GM23248 (cell line): ENCODE measurements at places on chromosomes 12 and 14. TPM values are rescaled to one million over a fixed set of nuclear protein-coding genes. Genes with fewer than 3 reads are reported as not detected.

DNA sequence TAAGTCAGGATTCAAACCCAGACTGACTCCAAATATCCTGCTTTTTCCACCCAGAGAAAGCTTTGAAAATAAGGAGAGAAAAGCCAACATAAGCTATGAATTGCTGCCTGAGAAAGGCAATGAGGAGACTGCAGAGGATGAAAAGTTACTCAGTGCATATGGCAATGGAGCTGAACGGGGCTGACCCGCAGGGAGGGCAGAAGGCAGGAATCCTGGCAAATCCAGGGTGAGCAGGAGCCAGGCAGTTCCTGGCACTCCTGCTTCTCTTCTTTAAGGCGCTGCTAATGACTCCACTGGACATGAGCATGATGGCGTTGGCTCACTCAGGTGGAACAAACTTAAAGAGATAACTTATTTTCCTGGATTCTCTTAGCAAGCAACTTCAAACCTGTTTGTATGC, 95.2 kb upstream of the TMCC3 start:
- no peak for DNase-seq

GRCh38 chr12:124545508-124546418, 21.6 kb downstream of the NCOR2 start:
- DNase-seq, result peak; percentile 51

Gene CD163
- not detected in 2 replicates for total RNA-seq

DNA sequence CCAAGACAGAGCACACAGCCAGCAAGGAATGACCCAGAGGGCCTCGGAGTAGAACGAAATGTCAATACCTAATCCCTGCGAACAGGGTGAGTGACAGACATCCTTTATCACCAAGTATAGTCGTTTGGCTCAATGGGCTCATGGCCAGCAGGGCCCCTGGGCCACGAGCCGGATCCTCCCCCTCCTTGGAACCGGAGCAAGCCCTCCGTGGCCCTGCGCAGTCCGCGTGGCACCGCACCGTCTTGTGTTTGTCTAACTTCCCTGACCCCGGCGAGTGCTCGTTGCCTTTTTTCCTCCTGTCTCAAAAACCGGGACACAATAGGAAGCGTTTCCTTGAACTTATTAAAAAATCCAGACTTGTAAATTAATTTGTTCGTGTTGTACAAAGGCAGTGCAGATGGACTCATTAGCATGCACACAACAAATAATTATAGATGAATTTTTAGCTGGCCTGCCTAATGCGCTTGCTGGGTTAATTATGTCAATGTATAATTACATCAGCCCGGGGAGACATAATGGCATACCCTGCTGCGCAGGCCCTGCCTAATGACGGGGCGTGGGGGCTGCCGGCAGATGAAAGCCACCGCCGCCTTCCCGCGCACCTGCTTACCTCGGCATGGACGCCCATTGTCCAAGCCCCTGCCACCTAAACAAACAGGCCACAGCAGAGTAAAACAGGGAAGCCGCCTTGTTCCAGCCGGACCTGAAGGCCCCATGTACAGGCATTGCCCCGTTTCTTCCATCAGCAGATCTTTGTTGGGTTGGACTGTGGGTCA, 81.6 kb downstream of the PHETA1 start:
- DNase-seq, result no peak

DNA sequence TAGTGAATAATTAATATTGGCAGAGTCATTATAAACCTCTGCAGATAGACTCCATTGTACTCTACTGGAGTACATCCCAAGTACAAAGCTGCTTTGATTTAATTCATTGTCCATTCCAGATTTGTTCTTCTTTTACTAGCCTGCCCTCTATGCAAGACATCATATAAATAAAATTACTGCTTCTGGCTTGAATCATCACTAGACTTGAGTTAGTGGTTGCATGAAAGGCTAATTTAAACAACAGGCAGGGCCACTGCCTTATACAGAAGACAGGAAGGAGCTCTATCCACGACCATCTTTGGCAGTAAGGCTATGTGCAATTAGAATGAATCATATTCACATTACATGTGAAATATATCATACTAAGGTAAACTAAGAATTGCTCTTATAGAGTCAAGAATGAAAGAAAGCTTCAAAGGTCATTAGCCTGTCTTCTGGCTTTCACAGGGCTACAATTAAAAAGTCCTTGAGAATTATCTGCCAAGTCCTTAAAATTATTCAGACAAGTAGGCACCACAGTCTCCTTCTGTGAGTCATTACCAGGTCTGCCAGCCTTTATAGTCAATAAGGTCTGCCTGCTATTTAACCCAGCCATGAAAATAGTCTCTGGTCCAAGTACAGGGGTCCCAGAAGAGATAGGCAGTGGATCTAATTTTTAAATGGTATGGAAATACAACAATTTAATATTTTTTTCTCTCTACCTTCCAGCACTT, 631.8 kb downstream of the TMTC2 start:
- peak; percentile 27 for DNase-seq

- DNase-seq, result no peak
Measured at GRCh38 chr14:98694541-98694940, 577.5 kb downstream of the BCL11B start.

DNA sequence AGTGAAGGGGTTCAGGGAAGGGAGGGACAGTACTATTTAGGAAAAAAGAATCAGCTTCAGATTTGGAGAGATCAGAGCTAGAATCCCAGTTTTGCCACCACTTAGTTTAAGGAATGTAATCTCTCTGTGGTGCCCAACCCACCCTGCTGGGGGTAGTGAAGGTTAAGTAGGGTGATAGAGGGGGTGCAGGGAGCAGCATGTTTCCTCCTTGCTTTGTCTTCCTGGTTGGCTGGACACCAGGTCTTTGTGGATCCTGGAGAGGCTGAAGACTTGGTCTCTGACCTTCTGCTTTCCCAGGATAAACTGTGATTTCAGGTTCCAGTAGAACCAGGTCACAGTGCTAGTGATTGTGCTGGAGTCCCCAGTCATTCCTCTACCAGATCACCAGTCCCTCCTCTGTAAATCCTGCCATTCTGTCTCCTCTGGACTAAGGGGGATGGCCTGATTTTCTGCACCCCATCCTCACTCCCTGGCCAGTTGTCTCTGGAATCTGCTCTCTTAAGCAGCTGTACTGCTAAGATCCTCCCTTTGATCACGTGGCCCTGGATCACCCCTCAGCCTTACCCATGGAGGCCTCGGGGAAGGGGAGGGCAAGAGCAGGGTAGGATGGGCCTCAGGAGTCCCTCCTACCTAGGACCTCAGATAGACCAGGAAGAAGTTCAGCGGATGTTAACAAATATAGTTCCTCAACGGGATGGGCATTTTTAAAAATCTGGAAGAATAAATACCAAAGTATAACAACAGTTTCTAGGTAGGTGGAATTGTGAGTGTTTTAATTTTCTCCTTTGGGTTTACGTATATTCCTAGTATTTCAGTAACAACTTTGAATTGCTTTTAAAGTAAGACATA, 3.1 kb downstream of the MAP3K12 start:
- DNase-seq, result peak; percentile 75

Gene MYF6
- not detected in 2 replicates for total RNA-seq

Gene SLC25A47
- total RNA-seq, result not detected in 2 replicates

DNA sequence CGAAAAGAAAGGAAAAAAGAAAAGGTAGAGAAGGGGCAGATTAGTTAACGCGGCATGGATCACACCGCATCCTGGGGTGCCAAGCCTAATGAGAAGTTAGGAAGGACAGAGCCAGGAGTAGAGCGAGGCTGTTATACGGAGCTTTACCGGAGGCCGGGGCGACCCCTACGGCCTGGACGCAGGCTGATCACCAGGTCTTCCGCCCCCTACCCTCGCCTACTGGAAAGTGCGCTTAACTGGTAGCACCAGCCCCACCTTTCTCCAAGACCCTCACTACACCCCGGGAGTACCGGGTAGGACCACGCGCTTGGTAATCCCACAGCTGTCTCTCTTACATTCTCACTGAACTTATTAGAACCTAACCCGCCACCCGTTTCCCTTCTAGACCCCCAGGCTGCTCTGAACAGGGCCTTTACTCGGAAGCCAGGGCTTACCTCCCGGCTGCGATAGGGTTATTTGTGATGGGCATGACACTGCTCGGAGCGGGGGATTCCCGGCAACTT, 33.8 kb downstream of the WBP11 start:
- peak; percentile 43 for DNase-seq

DNA sequence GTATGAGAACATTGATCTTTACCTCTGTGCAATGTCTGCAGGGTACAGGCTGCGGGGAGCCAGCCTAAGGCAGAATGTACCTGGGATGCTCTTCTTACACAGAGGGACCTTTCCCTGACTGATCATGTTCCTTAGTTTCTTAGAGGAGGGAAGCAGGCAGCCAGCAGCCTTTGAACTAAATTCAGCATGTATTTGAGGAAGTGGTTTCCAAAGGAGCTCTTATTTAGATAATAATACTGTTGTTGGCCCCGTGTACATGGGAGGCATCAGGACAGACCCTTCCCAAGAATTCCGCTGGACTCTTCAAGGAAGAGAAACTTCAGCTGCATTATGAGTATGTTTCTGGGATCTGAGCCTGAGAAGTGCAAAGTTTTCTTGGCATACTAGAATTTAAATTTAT, 98.8 kb downstream of the CCDC92 start:
- no peak for DNase-seq

DNA sequence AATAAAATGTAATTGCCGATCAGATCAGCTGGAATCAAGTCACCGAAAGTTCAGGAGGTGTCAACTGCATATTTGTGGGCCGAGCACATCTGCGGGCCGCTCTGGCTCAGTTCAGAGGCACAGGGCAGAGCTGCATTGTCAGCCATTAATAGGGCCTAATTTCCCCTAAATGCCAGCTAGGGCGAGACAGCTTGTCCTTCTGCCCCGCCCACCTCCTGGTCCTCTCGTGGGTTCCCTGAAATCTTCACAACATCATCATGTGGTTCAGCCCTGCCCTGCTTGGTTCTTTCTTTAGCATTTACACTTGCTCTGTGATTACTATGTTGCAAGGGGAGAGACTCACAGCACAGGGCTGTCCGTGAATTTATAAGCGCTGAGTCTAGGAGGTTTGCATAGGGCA, 148.9 kb downstream of the CHST11 start:
- DNase-seq, result peak; percentile 90

GRCh38 chr12:111720457-111720856, 34.6 kb downstream of the ACAD10 start:
- no peak for DNase-seq

GRCh38 chr14:34643361-34643760, 13.4 kb upstream of the SNX6 start:
- no peak for DNase-seq
